ENCODE measurements at places on chromosomes 4 and X.
A peak's percentile ranks its signal among the peaks of the same experiment; 100 is the strongest.

DNA sequence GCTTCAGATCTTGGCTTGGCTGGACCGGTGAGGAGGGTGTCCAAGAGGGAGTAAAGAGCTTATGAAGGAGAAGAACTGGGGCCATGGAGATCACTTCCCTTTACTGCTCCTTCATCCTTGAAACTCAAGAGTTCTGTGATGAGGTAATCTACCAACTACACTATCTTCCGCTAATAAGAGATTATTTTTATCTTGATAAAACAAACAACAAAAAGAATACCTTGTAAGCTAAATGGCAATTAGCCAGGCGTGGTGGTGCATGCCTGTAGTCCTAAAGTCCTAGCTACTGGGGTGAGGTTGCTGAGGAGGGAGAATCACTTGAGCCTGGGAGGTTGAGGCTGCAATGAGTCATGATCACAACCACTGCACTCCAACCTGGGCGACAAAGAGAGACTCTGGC, 47.4 kb downstream of the HAUS3 start:
- peak; percentile 10 for DNase-seq

GRCh38 chr4:19492606-19493005, 759.1 kb upstream of the SLIT2 start:
- peak; percentile 56 for DNase-seq

- no peak for DNase-seq
Measured at GRCh38 chr4:152700151-152700550, 20.4 kb upstream of the TMEM154 start.

- DNase-seq = no peak
Measured at GRCh38 chrX:107725761-107726555, 49.6 kb downstream of the TSC22D3 start.

- DNase-seq = peak; percentile 63
Measured at GRCh38 chrX:106897259-106897658, 5.9 kb downstream of the RIPPLY1 start.

DNA sequence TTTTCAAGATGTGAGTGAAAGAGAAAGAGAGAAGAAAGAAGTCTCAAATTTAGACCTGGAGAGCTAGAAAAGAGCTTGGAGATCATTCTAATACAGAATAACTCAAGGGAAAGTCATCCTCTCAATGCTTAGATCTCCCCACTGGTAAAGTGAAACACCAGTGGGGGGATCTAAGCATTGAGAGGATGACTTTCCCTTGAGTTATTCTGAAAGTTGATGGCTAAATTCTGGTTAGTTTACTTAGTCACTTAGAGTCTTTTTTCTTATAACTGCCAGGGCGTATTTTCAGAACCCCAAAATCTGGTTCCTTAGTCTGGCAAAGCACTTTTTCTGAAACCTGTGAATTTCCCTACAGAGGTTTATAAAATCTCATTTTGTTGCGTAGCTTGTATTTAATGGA, 198.6 kb downstream of the ARHGAP24 start:
- no peak for DNase-seq

DNA sequence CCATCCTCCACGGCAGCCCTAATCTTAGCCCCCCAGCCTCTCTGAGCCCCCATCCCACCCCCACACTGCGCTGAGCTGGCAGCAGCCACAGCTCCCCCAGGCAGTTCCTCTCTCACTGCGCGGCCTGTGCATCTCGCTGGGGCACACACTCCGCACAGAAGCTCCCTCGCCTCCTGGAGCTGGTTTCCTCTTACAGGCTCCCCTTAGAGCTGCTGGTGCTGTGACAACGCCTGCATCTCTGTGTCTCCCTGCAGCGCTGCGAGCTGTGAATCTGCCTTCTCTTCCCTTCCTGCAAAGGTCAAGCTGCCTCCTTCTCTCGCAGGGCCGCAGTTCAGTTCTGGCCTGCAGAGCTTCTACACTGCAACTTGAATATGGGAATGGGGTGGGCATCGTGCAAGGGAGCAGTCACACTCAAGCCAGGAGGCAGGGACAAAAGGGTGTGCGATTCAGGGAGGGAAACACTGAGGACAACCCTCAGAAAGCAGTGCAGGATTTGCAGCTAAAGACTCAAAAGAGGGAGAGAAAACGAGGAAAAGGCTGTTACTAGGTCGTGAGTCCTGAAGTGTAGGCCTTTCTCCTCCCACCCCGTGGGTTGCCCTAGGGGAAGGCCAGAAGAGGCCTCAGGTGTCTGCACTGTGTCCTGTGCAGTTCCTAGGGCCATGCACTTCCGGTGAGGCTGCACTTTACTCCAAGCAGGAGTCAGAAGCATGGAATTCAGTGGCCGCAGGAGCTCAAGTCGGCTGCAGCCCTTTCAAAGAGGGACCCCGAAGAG, 87.0 kb downstream of the BCOR start:
- no peak for DNase-seq

- no peak for DNase-seq
Measured at GRCh38 chrX:151015684-151016083, 32.5 kb downstream of the HMGB3 start.

GRCh38 chr4:149719806-149720205, 95.8 kb downstream of the IQCM start:
- DNase-seq = no peak

GRCh38 chr4:144903953-144904711, 193.9 kb downstream of the ANAPC10 start:
- no peak for DNase-seq

Data from IMR-90 (cell line).